T-helper 2 cell treated with Interferon-gamma antibody and Interleukin-4, amounts not matched to agents 5 μg/mL and 100 μg/mL, for 36 hours (primary cell): ENCODE measurements at places on chromosomes 1 and 21.

DNA sequence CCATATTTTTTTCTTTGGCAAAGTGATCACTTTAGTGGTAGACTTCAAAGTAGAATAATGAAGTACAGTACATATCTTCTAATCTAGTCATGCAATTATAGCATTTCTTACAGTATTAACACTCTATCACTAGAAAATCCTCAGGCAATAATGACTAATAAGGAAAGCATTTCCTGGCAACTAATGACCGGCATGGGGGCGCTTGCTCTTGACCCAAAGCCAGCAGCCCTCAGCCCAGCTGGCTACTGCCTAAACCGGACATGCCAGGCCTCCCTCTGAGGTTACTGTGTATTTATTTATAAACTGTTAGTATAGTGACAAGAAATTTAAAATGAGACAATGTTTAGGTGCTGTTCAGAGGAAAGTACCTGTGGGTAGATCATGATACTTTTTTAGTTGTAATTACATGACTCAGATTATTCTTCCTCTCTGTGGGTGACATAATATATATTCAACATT is 633.8 kb downstream of the PTPRC start:
- DNase-seq, result no peak

DNA sequence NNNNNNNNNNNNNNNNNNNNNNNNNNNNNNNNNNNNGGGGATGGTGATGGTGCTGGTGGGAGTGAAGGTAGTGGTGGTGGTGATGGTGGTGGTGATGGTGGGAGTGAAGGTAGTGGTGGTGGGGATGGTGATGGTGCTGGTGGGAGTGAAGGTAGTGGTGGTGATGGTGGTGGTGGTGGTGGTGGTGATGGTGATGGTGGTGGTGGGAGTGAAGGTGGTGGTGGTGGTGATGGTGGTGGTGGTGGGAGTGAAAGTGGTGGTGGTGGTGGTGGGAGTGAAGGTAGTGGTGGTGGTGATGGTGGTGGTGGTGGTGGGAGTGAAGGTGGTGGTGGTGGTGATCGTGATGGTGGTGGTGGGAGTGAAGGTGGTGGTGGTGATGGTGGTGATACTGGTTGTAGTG is 93.6 kb downstream of the CRYAA start:
- no peak for DNase-seq

DNA sequence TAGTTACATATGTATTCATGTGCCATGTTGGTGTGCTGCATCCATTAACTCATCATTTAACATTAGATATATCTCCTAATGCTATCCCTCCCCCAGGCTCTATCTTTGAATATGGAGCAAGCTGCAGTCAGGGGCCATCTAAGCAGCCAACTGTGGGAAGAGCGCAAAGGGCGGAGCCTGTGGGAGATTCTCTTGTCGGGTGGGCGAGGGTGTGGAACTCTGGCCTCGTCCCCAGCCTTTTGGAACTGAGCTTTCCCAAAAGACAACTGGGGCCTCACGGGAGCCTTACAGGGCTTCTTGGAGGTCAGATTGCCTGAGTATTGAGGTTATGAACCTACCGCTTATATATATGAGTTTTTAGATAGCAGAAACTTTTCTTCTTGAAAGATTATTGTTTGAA is 117.2 kb downstream of the HHAT start:
- no peak for DNase-seq

DNA sequence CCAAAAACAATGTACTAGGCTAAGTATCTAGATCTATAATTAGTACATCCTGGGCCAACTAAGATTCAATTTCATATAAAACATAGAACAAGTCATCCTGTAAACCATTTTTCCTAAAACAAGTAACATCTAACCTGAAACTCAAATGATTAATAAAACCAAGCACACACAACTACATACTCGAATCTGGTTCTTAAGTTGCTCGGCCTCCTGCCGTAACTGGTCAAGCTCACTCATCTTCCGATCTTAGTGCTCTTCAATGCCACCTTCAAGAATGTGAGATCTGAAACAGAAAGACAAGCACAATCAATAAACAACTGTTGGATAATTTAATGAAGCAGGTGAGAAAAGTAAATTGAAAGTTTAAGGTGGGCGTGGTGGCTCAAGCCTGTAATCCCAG is 46.9 kb upstream of the NADK start:
- no peak for DNase-seq

GRCh38 chr1:20058531-20058930 is 11.5 kb upstream of the PLA2G5 start:
- peak; percentile 58 for DNase-seq

DNA sequence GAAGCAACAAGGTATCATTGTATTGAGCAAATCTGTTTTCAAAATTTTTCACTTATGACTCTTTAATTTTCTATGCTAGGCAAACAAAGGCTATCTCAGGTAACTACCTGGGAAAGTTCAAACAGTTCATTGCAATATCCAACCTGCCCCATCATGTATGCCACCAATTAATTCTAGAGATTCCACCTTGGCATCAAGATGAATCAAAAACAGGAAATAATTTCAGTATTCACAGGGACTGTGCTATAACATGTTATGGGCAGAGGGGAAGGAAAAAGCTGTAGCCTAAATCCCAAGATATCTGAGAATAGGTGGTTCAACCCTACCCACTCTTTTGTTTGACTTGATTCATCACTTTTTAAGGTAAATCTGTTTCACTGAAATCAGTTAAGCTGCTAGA is 67.5 kb upstream of the SH3GLB1 start:
- no peak for DNase-seq

GRCh38 chr1:240109920-240110636 is 18.4 kb downstream of the FMN2 start:
- no peak for DNase-seq

GRCh38 chr1:182213163-182213562 is 151.7 kb upstream of the ZNF648 start:
- no peak for DNase-seq

- peak; percentile 48 for DNase-seq
These were observed 74.6 kb downstream of the SLC25A24 start for GRCh38 chr1:108125312-108126138.

- no peak for DNase-seq
These were observed 290.0 kb upstream of the RUNX1 start for GRCh38 chr21:35338881-35339632.

DNA sequence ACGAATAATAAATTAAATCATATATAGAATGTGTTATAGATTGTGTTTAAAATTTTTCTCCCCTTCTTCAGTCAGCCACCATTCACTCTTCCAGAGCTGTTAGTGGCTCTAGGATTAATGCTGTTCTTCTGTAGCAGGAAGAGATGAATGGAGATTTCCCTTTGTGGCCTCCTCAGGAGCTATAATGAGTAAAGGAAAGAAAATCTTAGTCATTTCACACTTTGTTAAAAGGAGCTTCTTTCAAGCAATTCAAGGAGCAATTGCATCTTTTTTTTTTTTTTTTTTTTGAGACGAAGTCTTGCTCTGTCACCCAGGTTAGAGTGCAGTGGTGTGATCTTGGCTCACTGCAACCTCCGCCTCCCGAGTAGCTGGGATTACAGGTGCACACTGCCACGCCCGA is 23.7 kb upstream of the TMCO2 start:
- DNase-seq, result no peak

DNA sequence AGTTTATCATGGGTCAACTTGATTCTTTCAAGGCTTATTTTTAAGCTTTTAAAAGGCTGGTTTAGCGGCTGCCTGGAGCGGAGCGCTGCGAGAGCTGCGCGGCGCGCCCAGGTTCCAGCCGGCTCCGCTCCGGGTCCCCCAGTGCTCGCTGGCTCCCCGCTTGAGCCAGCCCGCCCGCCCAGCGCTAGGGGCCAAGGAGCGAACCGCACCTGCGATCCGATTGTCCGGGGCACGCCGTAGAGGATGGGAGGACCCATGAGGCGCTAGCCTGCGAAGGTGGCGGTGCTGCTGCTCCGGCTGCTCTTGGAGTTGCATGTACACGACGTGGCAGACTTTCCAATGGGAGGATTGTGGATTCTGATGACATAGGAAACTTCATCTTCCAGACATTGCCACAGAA is 9.9 kb upstream of the CFHR4 start:
- no peak for DNase-seq

DNA sequence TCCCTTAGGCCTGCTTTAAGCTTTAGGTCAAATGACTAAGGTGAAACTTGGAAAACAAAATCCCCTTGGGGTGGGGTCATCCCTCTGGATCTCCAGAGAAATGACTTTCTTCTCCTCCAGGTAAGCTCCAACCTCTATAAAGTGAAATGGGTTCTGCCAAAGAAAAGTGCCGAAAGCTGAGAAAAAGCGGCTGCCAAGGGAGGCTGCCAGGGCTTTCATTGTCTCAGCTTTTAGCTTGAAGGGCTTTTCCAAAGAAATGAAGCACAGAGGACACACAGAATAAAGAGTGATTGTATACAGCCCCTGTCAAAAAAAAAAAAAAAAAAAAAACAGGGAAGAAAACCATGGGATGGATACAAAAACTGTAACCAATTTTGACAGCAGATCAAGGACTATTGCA is 126.9 kb downstream of the TGFBR3 start:
- DNase-seq, result no peak

DNA sequence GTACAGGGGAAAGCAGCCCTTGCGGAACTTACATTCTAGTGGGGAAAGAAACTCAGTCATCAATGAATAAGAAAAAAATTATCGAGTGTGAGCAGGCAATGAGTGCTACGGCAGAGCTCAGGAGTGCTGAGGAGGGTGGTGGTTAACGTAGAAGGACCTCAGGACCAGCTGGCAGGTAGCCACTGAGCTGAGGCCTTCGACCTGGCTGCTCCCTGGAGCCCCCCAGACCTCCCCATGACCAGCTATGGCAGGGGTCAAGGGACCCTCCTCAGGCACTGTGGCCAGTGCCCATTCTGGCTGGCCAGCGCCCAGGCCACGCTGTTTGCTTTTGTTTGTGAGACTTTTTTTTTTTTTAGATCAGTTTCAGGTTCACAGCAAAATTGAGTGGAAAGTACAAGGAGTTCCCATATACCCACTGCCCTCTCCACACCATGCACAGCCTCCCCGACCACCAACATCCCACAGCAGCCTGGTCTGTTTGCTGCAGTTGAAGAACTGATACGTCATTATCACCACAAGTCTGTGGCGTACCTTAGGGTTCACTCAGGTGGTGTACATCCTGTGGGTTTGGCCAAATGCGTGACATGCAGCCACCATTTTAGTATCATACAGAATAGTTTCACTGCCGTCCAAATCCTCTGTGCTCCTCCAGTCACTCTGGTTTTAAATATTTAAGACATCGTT is 11.8 kb upstream of the TTC22 start:
- DNase-seq, result no peak

GRCh38 chr1:207062058-207062457 is 9.0 kb downstream of the PFKFB2 start:
- no peak for DNase-seq

GRCh38 chr1:118589238-118589846 is 398.8 kb downstream of the TBX15 start:
- DNase-seq, result no peak

GRCh38 chr1:233904633-233905415 is at the start of gene SLC35F3:
TSS of gene SLC35F3 (plus strand) at chr1:233904676.
- DNase-seq, result no peak

- DNase-seq, result no peak
These were observed 121.6 kb downstream of the SYT2 start for GRCh38 chr1:202588503-202589189.

DNA sequence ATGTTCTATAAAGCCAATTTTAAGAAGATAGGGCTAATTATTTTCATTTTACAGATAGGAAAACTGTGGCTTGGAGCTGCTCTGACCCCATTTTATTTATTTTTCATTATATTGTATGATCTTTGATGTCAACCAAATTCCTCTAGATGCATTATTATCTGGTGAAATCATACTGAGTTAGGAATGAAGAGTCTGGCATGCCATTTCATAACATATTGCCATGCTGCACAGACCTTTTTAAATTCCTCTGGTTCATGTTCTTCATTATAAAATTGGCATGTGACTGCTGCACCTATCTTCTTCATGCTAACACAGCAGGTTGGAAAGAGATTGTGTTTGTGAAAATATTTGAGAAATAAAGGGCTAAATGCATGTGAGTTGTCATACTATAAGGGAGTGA is 12.7 kb downstream of the PRRX1 start:
- no peak for DNase-seq

DNA sequence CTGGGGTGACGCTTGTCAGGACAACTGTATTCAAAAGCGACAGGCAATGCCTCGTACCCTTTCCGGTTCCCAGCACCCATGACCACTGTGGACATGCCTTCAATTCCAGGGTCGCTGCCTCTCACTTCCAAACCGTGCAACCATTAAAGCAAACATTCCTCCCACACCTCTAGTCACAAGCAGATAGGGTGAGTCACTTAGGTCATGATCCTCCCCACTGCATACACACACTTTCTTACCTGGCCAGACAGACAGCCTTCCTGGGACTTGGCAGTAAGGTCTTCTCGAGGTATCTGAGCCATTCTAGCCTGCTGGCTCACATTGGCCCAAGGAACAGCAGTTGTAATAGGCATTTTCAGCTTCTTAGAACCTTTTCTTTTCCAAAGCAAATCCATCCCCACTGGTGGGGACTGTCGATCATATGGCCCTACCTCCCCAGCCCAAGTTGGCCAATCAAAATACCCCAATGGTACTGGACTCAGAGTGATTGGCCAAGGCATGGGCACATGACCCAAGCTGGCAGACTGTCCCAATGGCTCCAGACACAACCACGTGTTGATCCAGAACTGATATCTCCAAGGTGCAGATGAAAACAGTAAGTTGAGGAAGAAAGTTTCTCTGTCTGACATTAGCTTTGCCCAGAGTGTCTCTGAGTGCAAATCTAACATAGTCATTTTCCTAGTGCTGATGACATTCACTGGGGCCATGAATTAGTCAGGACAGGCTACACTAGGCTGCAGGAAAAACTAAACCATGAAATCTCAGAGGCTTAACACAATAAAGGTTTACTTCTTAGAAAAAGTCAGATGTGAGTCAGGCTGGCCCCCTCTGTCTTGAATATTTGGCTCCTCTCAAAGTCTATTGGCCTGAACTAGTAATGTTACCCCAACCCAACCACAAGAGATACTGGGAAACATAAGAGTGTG is 113.8 kb downstream of the RRAGC start:
- no peak for DNase-seq

DNA sequence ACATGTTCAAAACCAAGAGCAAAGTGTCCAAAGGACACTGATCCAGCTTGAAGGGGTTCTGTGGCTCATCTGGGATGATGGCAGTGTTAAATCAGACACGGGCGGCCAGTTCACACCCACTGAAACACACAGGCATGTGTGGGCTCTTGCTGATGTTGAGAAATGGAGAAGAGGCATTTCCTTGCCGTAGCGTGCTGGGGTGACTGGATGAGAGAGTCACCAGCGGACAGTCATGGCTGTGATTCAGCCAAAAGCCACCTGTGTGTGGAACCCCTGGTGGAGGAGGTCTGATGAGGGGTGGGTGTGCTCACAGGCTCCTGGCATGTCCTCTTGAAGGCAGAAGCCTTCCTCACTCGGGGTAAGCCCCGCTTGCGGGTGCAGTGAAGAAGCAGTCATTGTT is 7.2 kb downstream of the C1orf35 start:
- no peak for DNase-seq

DNA sequence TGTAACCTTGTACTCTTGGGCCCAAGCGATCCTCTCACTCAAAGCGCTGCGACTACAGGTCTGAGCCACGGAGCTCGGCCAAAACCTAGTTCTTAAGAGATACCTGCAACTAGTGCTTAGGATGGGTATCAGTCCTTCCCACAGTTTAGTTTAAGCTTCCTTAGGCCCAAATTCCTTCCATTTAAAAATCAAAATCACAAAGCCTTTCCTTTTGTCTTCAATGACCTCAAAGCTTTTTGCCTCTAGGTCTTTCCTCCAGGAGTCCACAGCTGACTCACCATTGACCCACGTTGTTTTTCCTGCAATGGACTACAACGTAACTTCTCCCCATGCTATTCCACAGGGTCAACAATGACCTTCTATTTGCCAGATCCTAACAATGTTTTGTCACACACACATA is 64.0 kb downstream of the APP start:
- DNase-seq, result no peak
